Activated CD4-positive, CD25-positive, alpha-beta regulatory T cell treated with anti-CD3 and anti-CD28 coated beads, Interleukin-2, amount 50 U/mL, for 24 hours (primary cell): ENCODE measurements at places on chromosomes 4 and X.
A peak's percentile ranks its signal among the peaks of the same experiment; 100 is the strongest.

GRCh38 chr4:101954351-101954750 is 163.8 kb downstream of the BANK1 start:
- no peak for ATAC-seq

GRCh38 chr4:72909461-72909860 is 160.1 kb downstream of the COX18 start:
- ATAC-seq: no peak

DNA sequence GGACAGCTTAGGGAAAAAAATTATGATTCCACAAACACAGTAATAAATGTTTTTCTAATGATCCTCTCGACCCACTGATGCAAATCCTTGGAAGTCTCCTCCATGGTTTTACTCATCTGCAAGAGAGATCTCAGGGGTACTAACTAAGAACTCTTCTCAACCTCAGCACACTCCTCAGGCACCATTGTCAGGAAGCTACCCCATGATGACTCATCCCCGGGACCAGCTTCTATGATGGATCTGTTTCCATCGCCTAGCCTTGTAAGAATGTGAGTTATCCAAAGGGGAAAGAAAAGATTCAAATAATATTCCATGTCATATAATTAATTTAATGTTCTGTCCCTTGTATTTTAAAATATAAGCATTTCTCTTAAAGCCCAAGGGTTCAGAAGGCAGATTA is 816.1 kb upstream of the IGFBP7 start:
- no peak for ATAC-seq

GRCh38 chr4:181822005-181822375 is 421.2 kb upstream of the TENM3 start:
- ATAC-seq: no peak

GRCh38 chr4:176545872-176546271 is 226.1 kb downstream of the SPCS3 start:
- no peak for ATAC-seq

DNA sequence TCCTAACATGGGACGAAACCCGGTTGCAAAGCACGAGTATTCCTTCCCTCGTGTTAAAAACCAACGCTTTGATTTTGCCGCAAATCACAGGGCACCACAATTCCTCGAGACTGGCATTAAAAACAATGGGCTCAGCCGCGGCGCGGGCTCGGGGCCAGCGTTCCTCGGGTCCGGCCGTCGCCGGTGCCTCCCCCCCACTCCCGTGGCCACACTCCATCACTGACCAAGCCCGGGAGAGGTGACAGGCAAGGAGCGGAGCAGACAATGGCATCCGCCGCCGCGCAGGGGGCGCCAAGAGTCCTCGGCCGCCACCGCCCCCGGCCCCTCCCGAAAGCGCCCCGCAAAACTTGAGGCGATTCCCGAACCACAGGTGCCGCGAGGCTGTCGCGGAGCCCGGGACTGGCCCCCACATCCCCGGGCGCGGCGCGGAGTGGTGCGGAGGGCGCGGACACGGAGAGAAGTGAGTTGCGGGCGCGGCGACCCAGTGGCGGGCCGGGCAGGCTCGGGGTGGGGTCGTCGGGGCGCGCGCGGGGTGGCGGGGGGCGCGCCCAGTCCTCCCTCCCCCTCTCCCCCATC is 445 bp downstream of the AP1S2 start:
- no peak for ATAC-seq

DNA sequence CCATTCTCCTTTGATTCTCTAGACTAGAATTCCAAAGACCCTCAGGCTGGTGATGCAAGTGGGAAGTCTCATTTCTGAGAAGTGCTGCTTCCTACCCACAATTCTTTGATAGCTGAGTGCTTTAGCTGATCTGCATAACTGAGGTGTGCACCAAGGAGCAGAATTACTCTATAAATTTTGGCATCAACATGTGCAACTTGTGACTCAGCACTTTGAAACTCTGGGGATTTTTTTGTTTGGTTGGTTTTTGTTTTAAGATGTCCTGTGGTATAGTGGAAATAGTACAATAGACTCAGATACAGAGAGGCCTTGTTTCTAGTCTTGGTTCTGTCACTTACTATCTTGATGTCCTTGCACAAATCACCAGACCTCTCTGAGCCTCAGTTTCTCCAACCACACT is 148.4 kb downstream of the AR start:
- peak; percentile 46 for ATAC-seq

DNA sequence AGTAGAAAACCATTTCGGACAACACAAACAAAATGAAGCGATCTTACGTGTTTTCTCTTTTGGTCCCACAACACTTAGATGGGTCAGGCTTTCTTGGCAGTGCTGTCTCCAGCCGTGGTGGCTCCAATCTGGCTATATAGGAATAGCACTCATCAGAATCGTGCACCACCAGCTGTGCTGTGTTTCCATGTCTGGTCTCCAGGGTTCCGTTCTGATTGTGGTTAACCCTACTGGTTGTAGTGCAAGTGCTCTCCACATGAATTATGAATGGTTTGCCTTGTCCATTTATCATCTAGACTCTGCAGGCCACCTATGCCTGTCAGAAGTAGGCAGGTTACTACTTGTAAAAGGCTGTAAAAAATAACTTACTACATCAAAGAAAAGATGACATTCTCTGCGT is 536.3 kb downstream of the IQCM start:
- ATAC-seq: no peak

DNA sequence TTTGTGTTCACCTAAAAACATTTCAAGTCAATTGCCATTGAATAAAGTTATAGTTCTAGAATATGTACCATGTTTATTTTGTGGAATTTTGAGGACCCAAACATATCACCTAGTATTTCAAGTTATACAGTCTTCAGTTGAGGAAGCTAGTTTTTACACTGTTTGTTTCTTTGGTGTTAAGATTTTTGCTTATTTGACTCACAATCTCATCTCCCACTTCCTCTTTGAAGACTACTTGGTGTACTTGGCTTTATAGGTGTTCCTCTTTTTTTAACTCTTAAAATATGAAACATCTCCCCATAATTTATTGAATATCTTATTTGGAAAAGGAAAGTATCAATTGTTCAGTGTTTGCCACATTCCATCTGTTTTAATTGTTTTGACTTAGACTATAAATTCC is 675.4 kb downstream of the RAPGEF2 start:
- no peak for ATAC-seq

DNA sequence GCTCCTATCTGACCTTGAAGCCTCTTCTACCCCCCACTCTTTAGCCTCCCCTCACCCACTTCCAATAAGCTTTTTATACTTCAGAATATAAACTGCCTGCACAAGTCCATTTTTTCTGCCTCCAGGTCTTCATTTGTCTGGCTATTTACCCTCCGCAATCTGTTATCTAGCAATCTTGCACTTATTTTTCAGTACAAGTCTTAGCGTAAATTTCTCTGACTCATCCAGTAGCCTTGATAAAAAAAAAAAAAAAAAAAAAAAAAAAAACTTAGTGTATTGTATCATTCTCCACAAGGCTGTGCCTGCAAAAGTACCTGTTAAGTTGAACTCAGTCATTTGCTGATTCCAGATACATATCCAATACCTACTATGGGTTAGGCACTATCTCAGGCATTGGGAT is 219.5 kb upstream of the DKK2 start:
- ATAC-seq: no peak

DNA sequence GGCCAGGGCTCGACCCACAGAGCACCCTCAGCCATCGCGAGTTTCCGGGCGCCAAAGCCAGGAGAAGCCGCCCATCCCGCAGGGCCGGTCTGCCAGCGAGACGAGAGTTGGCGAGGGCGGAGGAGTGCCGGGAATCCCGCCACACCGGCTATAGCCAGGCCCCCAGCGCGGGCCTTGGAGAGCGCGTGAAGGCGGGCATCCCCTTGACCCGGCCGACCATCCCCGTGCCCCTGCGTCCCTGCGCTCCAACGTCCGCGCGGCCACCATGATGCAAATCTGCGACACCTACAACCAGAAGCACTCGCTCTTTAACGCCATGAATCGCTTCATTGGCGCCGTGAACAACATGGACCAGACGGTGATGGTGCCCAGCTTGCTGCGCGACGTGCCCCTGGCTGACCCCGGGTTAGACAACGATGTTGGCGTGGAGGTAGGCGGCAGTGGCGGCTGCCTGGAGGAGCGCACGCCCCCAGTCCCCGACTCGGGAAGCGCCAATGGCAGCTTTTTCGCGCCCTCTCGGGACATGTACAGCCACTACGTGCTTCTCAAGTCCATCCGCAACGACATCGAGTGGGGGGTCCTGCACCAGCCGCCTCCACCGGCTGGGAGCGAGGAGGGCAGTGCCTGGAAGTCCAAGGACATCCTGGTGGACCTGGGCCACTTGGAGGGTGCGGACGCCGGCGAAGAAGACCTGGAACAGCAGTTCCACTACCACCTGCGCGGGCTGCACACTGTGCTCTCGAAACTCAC is 3.6 kb downstream of the MID1IP1 start:
- no peak for ATAC-seq

- no peak for ATAC-seq
Measured at GRCh38 chr4:11866391-11866790, 437.7 kb upstream of the HS3ST1 start.

- ATAC-seq: no peak
Measured at GRCh38 chr4:13615161-13615560, 12.4 kb downstream of the BOD1L1 start.

GRCh38 chr4:89000844-89001360 is 56.1 kb downstream of the FAM13A start:
- no peak for ATAC-seq

- ATAC-seq: no peak
Measured at GRCh38 chr4:137065311-137065710, 467.0 kb downstream of the PCDH18 start.

DNA sequence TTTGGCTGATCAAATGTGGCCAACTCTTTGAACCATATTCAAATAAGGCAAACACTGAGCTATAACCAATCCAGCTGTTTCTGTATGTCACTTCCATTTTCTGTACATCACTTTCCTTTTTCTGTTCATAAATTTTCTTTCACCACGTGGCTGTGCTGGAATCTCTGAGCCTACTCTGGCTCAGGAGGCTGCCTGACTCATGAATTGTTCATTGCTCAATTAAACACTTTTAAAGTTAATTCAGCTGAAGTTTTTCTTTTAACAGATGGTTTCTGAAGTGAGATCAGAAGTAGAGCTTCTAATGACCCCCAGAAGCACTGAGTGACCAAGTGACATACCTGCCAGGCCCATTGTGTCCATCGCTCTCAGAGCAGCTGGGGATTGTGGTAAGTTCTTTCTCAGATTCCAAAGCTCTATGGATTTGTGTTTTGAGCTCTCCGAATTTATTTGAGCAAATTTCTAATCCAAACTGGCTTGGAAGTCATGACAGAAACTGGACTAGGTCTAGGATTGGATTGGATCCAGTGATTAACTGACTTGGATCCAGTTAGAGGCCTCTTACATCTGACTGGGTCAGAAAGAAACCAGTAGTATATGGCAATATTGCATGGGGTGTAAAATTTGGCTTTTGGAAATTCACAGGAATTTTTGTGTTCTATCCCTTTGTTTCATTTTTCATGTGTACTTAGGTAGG is 121.2 kb upstream of the BANK1 start:
- no peak for ATAC-seq

DNA sequence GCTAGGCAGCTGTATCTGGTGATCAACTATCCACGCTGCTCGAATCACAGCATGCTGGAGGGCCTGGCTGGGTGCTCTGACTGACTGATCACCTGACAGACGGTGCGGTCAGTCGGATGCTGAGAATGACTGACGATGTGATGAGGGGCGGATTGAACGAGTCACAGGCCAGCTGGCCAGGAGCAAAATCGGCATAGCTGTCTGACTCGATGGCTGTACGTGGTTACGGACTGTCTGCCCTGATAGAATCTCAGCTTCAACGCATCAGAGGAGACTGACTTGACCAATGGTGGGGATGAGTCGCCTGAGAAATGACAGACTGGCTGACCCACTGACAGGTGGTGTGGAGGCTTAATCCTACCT is 1.0 kb upstream of the SUV39H1 start:
- ATAC-seq: no peak

- no peak for ATAC-seq
Measured at GRCh38 chr4:57040510-57040909, 61.8 kb downstream of the POLR2B start.

- ATAC-seq: no peak
Measured at GRCh38 chr4:160772668-160773067, 1391.1 kb downstream of the FSTL5 start.

DNA sequence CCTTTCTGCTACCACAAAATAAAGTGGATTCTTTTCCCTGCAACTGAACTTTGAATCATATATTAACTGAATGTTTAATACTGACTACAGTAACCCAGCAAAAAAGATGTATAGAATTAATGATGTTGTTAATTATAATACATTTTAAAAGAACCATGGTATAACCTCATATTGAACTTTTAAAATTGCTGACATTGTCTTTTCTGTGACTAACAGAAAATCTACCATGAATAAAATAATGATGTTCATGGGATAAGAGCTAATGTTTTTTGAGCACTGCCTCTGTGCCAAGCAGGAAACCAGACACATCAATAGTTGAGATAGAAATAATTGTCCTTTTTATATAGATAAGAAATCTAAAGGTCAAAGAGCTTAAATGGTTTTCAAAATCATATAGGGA is 691.9 kb downstream of the PDHA2 start:
- no peak for ATAC-seq

DNA sequence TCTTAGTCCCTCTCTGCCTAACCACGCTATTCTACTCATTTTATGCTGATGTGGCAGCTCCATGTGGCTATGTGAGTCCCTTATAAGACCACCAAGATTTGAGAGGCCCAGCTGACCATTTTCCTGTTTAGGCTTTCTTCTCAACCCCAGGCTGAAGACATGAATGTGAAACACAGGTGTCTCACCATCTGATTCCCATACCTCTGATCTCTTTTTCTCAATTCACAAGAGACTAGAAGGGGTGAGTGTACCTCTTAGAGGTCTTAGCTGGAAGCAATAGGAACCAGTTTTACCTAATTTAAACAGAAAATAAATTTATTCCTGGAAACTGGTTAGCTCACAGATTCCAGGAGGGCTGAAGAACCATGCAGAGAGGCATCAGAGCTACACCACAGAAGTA is 276.5 kb upstream of the FMR1 start:
- ATAC-seq: no peak

DNA sequence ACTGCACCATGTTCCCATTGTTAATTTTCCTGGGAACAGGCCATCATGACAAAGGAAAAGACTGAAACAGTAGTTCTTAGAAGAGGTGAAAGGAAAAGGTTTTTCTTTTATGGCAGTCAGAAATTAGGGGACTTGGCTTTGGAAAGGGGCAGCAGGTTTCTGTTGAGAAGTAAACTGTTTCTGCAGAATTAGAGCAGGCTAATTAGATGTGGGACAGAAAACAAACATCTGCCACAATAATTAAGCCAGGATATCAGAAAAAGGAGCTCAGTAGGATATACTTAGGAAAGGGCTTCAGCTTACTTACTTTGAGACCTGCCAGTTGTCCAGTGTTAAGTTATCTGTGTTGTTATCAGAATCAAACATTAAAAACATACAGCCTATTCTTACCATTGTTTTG is 36.7 kb upstream of the STPG2 start:
- no peak for ATAC-seq

DNA sequence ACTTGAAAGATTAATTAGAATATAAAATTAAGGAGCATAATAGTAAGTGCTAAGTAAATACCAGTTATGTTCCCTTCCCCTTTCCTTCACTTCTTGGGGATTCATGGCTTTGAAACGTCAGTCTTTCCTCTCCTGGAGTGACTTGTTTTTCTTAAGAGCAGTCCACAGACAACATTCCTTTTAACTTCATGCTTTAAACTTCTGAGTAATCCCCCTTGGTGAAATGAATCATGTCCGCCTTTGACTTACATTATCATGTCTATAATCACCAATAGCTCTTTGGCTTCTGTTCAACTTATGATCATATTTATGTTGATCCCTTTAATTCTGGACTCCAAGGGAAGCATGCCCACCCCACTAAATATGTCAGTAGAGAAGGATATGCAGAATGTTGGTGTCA is 1012.1 kb upstream of the SLIT2 start:
- ATAC-seq: no peak

- ATAC-seq: no peak
Measured at GRCh38 chr4:164874789-164875188, 2.2 kb upstream of the APELA start.
